CD8-positive, alpha-beta memory T cell (primary cell): ENCODE measurements at places on chromosomes 6 and 20.

- no peak for DNase-seq
Measured at GRCh38 chr6:119887666-119888065, 538.1 kb upstream of the MAN1A1 start.

- DNase-seq: no peak
Measured at GRCh38 chr20:45781391-45781931, 10.2 kb downstream of the WFDC3 start.

- DNase-seq: no peak
Measured at GRCh38 chr6:149950423-149950822, 8.6 kb downstream of the ULBP2 start.

DNA sequence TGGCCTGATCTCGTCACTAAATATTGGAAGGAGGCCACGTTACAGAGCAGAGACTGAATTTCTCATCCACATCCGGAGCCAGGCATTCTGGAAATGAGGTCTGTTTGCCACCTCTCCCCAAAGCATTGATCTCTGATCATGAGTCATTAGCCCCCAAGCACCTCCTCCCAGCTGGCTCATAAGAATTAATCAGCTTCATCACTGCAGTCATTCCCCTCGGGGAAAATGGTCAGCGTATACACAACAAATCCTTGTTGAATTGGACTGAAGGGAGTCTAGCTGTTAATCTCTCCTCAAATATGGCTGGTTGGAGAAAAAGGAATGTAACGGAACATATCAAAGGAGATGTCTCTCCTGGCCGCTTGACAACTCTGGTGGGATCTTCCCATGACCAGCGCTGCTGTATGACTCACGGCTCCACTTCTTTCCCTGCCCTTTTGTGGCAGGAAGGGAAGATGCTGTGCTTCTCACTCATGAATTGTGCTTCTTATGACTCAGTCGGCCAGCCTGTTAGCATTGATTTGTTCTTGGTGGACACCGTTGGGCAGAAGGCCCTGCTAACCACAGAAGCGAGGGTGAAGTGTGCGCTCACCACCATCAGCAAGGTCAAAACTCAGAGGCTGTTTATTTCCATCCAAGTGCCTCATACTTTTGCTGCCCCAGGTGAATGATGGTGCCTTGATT lies 76.7 kb downstream of the RNF182 start:
- DNase-seq: no peak

- DNase-seq: no peak
Measured at GRCh38 chr6:56364431-56364826, 117.0 kb upstream of the COL21A1 start.

- DNase-seq: no peak
Measured at GRCh38 chr20:13243826-13244376, 22.8 kb downstream of the ISM1 start.

GRCh38 chr6:135935941-135936601 lies 84.6 kb downstream of the PDE7B start:
- no peak for DNase-seq

- DNase-seq: no peak
Measured at GRCh38 chr6:167963589-167964057, 33.8 kb upstream of the KIF25 start.

DNA sequence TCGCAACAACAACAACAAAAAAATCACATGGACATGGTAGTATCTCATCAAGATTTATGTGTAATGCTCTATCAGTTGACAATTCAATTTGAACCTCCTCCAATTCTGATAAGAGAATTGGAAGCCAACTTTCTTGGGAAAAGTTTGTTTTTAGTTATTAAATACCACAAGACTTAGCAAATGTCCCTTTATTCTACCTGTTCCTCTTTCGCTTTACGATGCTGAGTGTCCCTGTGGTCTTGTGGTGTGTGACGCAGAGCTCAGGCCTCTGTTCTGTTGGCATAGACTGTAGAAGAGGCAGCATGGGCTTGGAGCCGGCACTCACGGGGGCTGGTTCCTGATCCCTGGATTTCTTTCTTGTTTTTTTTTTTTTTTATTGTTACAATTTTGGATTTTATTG lies 76.7 kb downstream of the PSMB1 start:
- no peak for DNase-seq

GRCh38 chr6:155883741-155884140 lies 428.1 kb upstream of the NOX3 start:
- DNase-seq: no peak

- DNase-seq: no peak
Measured at GRCh38 chr6:129297592-129297991, 412.4 kb downstream of the ARHGAP18 start.

GRCh38 chr6:26459023-26459810 lies 1.5 kb downstream of the BTN2A1 start:
- no peak for DNase-seq

DNA sequence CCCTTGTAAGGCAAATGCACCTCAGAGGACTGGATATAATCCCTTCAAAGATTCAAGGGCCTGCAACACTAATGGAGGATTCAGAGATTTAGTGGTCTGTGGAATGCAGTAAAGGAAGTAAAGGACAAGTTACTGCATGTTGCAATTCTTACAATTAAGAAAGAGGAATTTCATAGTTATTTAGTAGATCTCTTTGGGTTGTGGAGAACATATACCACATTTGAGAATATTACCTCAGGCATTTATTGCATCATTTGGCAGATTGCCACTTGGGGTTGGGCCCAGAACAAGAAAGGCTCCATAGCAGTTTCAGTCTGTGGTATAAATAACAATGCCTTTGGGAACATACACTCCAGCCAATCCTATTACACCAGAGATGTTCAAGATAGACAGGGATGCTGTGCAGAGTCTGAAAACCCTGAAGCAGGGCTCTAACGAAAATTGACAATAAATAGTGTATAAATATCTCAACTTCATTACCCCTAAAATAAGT lies 20.9 kb upstream of the EPM2A start:
- no peak for DNase-seq

DNA sequence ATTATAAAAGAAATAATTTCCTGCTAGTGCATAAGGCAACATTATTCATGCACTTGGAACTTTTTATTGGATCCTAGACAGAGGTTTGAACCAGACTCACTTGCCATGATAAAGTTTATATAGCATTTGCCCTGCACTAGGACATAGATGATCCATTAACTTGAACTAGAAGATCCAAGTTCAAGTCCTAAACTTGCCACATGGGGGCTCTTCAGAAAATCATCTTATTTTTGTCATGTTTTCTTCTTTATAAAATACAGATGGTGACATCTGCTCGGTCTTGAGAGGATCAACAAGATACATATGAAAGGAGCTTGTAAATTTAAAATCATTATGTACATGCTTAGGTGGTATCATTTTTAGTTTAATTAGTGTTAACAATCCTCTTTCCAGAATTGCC lies 94.5 kb downstream of the SIM1 start:
- no peak for DNase-seq

DNA sequence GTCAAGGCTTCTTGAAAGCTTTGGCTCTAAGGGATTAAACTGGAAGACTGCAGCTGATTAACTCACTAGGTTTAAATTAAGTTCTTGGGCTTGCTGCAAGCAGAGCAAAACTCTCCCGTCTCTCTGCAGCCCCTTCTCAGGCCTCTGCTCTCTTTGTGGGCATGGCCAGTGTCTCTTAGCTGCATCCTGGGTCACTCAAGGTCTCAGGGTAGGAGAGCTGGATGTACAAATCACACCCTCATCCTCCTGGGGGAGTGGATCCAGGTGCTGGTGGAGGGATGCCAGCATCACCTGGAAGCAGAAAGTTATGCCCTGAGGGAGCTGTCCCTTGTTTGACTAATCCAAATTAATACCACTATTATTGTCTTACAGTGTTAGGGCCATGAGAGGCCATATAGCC lies 35.8 kb downstream of the GCM1 start:
- DNase-seq: no peak

- no peak for DNase-seq
Measured at GRCh38 chr6:79215213-79215824, 19.2 kb downstream of the HMGN3 start.

DNA sequence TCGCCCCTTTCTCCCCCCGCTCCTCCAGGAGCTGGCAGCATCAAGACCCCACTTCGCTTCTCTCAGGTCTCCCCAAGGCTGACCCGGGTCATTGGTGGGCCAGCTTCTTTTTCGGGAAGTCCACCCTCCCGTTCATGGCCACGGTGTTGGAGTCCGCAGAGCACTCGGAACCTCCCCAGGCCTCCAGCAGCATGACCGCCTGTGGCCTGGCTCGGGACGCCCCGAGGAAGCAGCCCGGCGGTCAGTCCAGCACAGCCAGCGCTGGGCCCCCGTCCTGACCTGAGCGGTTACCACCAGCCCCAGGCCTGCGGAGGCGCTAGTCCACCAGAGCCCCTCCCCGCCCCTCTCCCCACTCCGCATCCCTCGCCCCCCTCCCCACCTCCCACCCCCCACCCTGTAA lies 1.0 kb downstream of the PPDPF start:
- no peak for DNase-seq

GRCh38 chr6:100346203-100346602 lies 118.5 kb downstream of the SIM1 start:
- no peak for DNase-seq

DNA sequence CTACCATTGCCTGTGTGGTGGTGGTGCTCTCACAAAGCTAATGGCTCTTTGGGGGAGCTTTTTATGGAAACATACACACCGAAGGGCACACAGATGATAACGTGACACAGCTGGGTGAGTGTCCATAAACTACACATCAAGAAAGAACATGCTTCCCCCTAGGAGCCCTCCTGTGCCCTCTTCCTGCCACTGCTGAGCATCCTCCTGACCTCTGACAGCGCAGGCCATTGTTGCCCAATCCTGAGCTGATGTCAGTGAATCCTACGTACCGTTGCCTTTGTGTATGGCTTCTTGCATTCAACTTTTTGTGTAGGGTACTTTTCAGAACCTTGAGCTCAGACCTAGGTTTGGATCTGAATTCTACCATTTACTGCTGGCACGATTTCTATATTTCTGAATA lies 65.8 kb upstream of the SLC22A1 start:
- DNase-seq: no peak
